ENCODE measurements at places on chromosomes 6 and 20.

DNA sequence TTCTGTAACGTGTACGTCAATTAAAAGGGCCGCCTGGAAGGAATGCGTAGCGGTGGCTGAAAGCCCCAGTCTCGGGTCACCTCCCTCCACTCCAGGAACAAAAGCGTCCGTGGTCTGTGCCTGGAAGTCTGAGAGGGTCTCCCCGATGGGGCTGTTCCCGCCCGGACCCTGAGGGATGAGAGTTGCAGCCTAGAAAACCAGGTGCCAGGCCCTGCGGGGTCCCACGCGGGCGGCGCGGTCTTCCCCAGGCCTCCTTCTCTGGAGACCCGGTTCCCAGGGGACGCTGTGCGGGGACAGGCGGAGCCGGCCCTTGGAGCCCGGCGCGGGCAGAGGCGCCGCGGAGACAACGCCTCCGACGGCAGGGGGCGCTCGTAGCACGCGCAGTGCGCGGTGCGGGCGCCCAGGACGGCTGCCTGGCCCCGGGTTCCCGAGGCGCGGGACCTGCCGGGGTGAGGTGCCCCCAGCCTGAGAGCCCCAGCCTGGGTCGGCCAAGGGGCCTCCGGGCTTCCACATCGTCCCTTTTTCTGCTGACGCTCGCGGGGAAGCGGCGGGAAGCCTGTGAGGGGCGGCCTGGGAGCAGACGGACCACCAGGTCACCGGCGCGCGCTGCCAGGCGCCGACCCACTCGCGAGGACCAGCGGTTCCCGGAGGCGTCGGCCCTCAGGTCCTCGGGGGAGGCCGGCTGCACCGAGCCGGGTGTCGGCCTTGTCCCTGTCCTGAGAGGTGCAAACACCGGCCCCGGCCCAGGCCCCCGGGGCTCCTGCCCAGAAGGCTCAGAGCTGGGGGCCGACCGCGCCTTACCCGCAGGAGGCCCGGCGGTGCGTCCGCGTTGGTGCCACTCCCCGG, 5.3 kb upstream of the FOXC1 start:
- peak; percentile 21 for DNase-seq

GRCh38 chr6:14286634-14287428, 169.3 kb downstream of the CD83 start:
- no peak for DNase-seq

- DNase-seq: no peak
Observed at GRCh38 chr6:50818673-50819072, at the start of gene TFAP2B. Gene TFAP2B, plus strand, starts transcription at chr6:50818871. Its CDS starts 21 bp downstream, at chr6:50818892.

DNA sequence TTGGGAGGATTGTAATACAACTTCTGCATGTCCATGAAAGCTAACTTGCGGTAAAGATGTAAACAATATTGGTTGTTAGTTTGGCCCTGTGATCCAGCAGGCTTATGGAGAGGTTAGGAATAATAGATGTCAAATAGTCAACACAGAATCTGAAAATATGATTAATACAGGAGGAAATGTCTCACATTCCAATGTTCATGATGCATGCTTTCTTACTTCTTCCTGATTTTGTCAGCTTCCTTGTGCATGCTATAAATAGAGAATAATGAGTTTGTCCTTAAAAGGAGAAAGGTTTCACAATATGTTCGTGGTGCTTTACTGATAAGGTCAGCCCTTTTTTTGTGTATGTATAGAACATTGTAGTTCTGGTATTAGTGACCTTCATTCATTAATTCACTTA, 136.7 kb downstream of the MMUT start:
- no peak for DNase-seq

- DNase-seq: no peak
Observed at GRCh38 chr20:64161356-64162238, 2.7 kb upstream of the MYT1 start.

GRCh38 chr6:166486536-166486880, 100.0 kb downstream of the RAMACL start:
- DNase-seq: no peak

GRCh38 chr6:135811644-135812526, 39.6 kb upstream of the PDE7B start:
- DNase-seq: no peak

GRCh38 chr6:17585766-17586490, 14.2 kb upstream of the FAM8A1 start:
- no peak for DNase-seq

DNA sequence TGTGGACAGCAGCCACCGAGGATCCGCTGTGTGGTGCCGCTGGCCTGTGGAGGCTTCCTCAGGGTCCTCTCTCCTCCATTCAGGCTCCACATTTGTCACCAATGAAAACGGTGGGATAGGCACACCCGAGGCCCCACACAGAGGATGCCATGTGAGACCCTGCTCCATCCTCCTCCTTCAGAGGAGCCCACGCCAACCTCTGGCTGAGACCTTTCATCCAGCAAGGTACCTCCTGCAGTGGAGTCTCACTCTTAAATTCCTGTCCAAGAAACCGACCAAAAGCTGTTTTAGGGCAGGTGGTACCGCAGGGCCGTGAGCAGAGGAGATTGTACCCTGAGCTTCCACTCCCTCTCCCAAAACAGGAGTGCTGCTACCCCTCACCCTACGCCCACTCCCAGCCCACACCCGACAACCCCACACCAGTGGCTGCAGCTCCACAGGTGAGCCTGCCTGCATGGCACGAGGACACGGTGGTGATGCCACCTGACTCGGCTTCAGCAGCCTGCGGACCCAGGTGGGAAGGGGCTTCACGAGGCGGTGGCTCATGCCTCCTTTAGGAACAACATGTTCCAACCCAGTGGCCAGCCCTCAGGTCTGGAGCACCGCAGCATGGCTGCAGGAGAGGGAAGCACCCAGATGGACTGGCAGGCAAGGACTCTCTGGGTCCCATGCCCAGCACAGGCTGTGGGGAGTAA, 237.6 kb upstream of the AFDN start:
- no peak for DNase-seq

DNA sequence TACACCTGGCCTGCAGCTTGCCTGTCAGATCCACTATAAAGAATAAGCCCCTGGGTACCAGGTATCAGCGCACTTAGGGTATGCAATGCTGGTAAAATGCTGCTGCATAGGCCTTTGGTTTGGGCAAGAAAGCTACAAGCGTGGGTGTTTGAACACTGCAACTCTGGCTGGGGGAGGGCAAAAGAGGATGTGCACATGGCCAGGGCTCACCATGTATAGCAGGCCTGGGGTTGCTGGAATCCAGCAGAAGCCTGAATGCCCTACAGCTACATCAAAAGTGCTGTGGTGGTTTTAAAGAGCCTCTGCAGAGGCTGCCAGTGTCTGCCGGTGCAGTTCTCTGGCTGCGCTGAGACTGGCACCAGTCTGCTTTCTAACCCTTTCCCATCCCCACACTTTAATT, 51.7 kb downstream of the UQCC1 start:
- no peak for DNase-seq

Measured in stimulated activated CD8-positive, alpha-beta memory T cell treated with anti-CD3 and anti-CD28 coated beads, Interleukin-4, amount 100 ng/mL, for 1 hour (primary cell).